ENCODE measurements at places on chromosomes 7 and 10.

- H3K4me3 ChIP-seq, result no peak overlapping the region
- H3K27ac ChIP-seq, result no peak overlapping the region
- H3K27me3 ChIP-seq, result no peaks in the 10 kb centered on the region
- H3K36me3 ChIP-seq, result no peaks in the 10 kb centered on the region
- no peak for DNase-seq
- H3K4me1 ChIP-seq, result no peaks in the 10 kb centered on the region
Measured at GRCh38 chr10:27816320-27816719, 70.7 kb upstream of the MKX start.

GRCh38 chr10:75209921-75210281 is 695 bp upstream of the VDAC2 start:
- H3K27me3 ChIP-seq, result no peaks in the 10 kb centered on the region
- H3K4me1 ChIP-seq, result peaks cover 23% of the 10 kb centered on the region
- peak; percentile 90 for DNase-seq
- H3K27ac ChIP-seq, result peak overlapping the region; percentile 98
- H3K4me3 ChIP-seq, result peak overlapping the region; percentile 84
- H3K36me3 ChIP-seq, result peaks cover 26% of the 10 kb centered on the region

GRCh38 chr7:24992314-24992713 is 12.3 kb upstream of the OSBPL3 start:
- no peaks in the 10 kb centered on the region for H3K36me3 ChIP-seq
- no peak for DNase-seq
- H3K27me3 ChIP-seq, result no peaks in the 10 kb centered on the region
- H3K27ac ChIP-seq, result no peak overlapping the region
- H3K4me1 ChIP-seq, result no peaks in the 10 kb centered on the region
- H3K4me3 ChIP-seq, result no peak overlapping the region

DNA sequence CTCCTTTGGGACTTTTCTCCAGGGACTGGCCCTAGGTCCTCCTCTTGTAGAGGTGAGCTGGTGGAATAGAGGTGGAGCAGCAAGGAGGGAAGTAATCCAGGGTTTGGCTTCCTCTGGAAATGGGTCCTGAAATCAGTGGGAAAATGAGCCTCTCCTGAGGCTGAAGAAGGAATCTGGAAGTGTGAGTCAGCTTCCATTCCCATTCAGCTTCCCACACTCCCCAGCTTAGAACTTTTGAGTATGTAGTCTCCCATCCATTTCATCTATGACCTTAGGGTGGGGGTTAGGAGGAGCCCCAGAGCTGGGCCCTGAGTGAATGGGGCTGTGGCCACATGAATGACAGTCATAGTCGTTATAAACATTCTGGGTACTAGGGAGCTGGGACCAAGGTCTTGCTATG is 17.7 kb downstream of the LDB1 start:
- H3K27ac ChIP-seq, result no peak overlapping the region
- H3K27me3 ChIP-seq, result no peaks in the 10 kb centered on the region
- H3K36me3 ChIP-seq, result peaks cover 13% of the 10 kb centered on the region
- H3K4me1 ChIP-seq, result no peaks in the 10 kb centered on the region
- H3K4me3 ChIP-seq, result no peak overlapping the region

DNA sequence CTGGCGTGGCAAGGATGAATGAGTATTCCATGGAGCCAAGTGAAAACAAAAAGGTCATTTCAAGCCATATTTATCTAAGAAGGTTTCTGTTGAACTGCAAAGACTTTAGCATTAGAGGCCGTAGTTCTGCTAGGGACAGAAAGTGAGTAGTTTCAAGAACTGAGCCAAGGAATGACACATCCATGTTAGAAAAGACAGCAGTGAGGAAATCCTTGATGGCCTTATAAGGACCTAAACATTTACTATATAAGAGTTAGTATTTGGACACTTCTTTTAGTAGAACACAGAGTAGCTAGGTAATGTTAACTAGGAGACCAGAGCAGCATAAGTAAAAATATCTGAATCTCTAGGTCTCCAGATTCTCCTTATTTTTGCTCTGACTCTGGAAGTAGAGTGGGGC is 329.8 kb upstream of the SEMA3D start:
- H3K27me3 ChIP-seq, result no peaks in the 10 kb centered on the region
- no peaks in the 10 kb centered on the region for H3K4me1 ChIP-seq
- no peak overlapping the region for H3K27ac ChIP-seq
- no peaks in the 10 kb centered on the region for H3K36me3 ChIP-seq
- no peak for DNase-seq

GRCh38 chr7:106247841-106248240 is 36.9 kb downstream of the NAMPT start:
- no peaks in the 10 kb centered on the region for H3K27me3 ChIP-seq
- peaks cover 20% of the 10 kb centered on the region for H3K36me3 ChIP-seq
- no peak overlapping the region for H3K4me3 ChIP-seq
- H3K27ac ChIP-seq, result no peak overlapping the region
- no peak for DNase-seq

- no peaks in the 10 kb centered on the region for H3K4me1 ChIP-seq
- H3K36me3 ChIP-seq, result peaks cover 40% of the 10 kb centered on the region
- no peaks in the 10 kb centered on the region for H3K27me3 ChIP-seq
- no peak overlapping the region for H3K4me3 ChIP-seq
- H3K27ac ChIP-seq, result no peak overlapping the region
- DNase-seq, result no peak
Measured at GRCh38 chr10:35011771-35012191, 78.4 kb downstream of the CUL2 start.

DNA sequence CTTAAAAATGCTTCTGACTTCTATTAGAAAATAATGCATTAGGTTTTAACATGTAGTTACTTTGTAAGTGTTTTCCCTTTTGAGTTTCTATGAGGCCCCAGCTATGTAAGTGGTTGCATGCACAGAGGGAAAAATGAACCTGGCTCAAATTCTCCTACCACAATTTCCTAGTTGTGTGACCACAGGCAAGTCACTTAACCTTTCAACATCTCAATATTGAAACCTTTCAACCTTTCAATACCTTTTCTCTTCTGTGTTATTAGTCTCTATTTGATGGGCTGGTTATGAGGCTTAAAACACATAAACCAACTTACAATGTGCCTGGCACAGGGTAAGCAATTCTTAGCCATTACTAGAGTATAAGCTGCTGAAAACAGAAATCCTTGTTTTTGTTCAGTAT is 203.0 kb downstream of the KCND2 start:
- H3K4me3 ChIP-seq, result no peak overlapping the region
- no peaks in the 10 kb centered on the region for H3K4me1 ChIP-seq
- H3K27ac ChIP-seq, result no peak overlapping the region
- H3K36me3 ChIP-seq, result no peaks in the 10 kb centered on the region
- no peaks in the 10 kb centered on the region for H3K27me3 ChIP-seq

DNA sequence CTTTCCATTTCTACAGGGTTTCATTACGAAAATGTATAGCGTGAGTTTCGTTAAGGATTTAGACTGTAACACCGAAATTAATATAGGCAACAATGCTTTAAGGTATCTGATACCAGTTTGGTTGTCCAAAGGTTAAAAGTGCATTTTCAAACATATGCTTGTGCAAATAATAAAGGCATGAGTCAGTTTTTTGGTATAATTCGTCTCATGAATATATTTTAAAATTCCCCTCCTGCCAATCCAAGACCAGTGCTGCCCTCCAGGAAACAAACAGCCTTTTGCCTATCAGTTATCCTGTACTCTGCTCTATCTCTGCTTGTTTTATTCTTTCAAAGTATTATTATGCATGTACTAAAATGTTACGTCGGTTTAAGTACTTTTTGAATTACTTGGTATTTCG is 2.0 kb downstream of the LCOR start:
- no peak for DNase-seq
- H3K27ac ChIP-seq, result no peak overlapping the region
- H3K36me3 ChIP-seq, result no peaks in the 10 kb centered on the region
- H3K27me3 ChIP-seq, result no peaks in the 10 kb centered on the region
- H3K4me3 ChIP-seq, result peak overlapping the region; percentile 92

DNA sequence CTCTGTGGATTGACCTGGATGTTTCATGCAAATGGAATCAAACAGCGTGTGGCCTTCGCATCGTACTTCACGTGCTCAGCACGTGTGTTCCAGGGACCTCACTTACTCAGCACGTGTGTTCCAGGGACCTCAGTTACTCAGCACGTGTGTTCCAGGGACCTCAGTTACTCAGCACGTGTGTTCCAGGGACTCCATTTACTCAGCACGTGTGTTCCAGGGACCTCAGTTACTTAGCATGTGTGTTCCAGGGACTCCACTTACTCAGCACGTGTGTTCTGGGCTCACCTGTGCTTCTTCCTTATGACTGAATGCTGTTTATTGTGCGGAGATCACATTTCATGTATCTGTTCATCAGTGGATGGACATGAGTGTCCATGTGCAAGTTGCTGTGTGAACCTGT is 22.0 kb downstream of the INPP5A start:
- H3K27me3 ChIP-seq, result no peaks in the 10 kb centered on the region
- H3K4me3 ChIP-seq, result no peak overlapping the region
- no peaks in the 10 kb centered on the region for H3K36me3 ChIP-seq
- H3K4me1 ChIP-seq, result peaks cover 12% of the 10 kb centered on the region
- no peak for DNase-seq

DNA sequence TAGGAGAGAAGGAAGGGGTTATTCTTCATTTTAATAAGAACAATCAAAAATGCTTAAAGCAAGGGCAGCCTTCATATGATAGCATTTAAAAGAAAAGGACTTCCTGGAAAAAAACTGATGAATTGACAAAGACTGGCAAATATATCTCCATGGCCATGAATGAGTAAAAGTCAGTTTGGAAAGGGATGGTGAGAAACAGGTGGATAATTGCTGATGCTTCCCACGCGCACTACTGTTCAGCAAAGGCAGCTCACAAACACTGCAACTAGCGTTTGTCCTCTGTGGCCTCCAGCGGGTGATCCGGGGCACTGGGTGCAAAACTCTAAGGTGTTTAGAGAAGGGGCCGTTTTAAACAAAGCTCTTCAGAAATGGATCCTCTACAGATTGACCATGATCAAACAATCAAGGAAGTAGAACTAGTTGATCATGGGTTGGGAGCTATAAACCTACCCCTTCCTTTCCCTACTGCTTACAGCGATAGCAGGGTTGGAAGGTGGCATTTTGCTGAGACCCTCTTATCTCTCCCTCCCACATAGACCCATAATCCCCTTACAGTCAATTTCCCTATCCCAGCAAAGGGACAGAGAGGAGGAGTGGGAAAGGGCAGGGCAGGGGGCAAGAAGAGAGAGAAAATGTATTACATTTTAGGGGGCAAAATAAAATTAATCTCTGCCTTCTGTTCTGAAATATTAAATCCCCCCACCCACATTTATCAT is 53.8 kb downstream of the SMURF1 start:
- no peak overlapping the region for H3K27ac ChIP-seq
- H3K36me3 ChIP-seq, result no peaks in the 10 kb centered on the region
- no peak overlapping the region for H3K4me3 ChIP-seq
- DNase-seq, result no peak

DNA sequence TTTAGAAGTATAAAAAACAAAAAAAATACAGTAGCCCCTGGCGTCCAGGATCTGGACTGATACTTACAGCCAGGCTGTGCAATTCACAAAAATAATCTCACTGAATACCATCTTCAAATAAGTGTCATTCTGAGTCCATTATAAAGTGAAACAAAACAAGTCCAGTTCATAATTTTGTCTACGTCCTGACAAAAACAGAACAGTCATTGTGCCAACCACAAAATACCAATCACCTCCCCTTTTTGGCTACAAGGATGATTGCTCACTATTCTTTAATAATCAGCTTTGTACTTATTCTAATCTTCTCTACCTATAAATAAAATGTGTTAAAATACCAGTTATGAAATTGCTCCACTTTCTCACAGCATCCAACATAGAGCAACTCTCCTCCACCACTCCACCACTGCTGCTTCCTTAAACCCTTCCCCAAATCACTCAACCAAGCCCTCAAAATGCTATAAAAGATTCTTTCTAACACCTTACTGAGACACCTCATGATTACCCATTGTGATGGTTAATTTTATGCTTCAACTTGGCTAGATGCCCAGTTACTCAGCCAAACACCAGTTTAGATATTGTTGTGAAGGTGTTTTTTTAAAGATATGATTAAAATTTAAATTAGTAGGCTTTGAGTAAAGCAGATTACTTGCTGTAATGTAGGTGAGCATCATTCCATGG is 479.8 kb upstream of the SEMA3A start:
- no peaks in the 10 kb centered on the region for H3K27me3 ChIP-seq
- peaks cover 10% of the 10 kb centered on the region for H3K4me1 ChIP-seq
- no peak for DNase-seq
- no peak overlapping the region for H3K27ac ChIP-seq
- H3K36me3 ChIP-seq, result no peaks in the 10 kb centered on the region

DNA sequence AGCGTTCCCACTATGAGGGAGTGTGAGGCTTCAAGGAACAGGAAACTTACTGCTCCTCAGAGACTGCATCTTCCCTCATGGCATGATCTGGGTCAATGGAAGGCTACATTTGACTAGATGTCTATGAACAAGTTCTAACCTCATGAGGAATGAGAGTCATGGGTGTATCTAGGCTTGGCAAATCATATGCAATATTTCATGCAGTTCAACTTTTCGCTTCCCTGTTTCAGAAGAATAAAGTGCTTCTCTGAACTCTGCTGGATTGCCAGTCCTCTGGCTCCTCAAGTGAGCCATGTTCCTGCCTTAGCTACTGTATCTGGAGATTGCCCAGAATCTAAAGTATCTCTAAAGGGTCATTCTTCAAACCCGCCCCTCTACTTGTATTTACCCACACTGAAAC is 54.3 kb upstream of the SEMA3A start:
- no peak overlapping the region for H3K27ac ChIP-seq
- H3K36me3 ChIP-seq, result no peaks in the 10 kb centered on the region
- no peak overlapping the region for H3K4me3 ChIP-seq
- H3K4me1 ChIP-seq, result no peaks in the 10 kb centered on the region
- no peak for DNase-seq
- H3K27me3 ChIP-seq, result no peaks in the 10 kb centered on the region

DNA sequence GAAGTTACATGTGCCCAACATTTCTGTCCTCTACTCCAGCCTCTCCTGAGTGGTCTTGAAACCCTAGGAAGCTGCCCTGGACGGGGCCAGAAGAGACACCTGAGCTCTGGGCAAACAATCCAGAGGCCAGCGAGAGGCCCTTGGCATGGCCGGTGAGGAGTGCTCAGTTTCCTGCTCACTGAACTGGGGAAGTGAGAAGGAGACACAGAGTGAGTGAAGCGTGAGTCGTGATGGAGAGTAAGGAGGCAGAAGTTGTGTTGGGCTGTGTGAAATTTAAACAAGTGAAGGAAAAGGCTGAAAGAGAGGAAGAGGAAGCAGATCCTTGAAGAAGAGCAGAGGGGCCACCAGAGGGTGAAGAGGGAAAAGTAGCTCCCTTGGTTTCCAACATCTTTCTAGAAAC is 73.2 kb downstream of the WNT2 start:
- H3K4me1 ChIP-seq, result no peaks in the 10 kb centered on the region
- no peaks in the 10 kb centered on the region for H3K36me3 ChIP-seq
- H3K27me3 ChIP-seq, result no peaks in the 10 kb centered on the region
- H3K27ac ChIP-seq, result no peak overlapping the region
- no peak for DNase-seq

GRCh38 chr7:90404777-90405176 is 1.5 kb downstream of the CLDN12 start:
- H3K27ac ChIP-seq, result no peak overlapping the region
- no peaks in the 10 kb centered on the region for H3K27me3 ChIP-seq
- no peak overlapping the region for H3K4me3 ChIP-seq

DNA sequence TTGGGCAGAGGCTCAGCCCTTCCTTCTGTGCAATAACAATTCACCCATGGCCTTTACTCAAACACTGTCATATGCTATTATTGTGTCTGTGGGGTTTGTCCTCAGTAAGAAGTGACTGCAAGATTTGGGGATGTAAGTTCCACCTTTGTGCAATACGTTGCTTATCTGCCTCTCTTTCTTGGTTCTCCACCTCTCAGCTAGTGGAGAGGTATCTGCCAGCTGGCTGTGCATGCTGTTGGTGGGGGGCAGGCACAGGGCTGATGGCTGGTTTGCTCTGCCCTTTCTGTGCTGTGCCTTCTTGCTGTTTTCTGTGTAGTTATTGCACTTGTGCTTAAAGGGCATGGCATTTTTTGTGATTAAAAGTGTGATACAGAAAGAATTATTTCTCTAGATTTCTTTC is 36.2 kb downstream of the CNNM1 start:
- no peaks in the 10 kb centered on the region for H3K27me3 ChIP-seq
- H3K27ac ChIP-seq, result no peak overlapping the region
- H3K4me3 ChIP-seq, result no peak overlapping the region
- no peak for DNase-seq
- H3K36me3 ChIP-seq, result no peaks in the 10 kb centered on the region
